ENCODE measurements at places on chromosomes 5 and 9. TPM values are rescaled to one million over a fixed set of nuclear protein-coding genes. Genes with fewer than 3 reads are reported as not detected.

The CBY3 gene
- not detected for total RNA-seq

GRCh38 chr9:93668261-93668871, 92.0 kb downstream of the PHF2 start:
- H3K4me3 ChIP-seq = no peak overlapping the region
- no peaks in the 10 kb centered on the region for H3K27me3 ChIP-seq
- H3K4me1 ChIP-seq = no peaks in the 10 kb centered on the region
- no peak overlapping the region for H3K27ac ChIP-seq
- H3K36me3 ChIP-seq = peaks cover 7% of the 10 kb centered on the region
- DNase-seq = peak; percentile 4

GRCh38 chr5:72366324-72366976, 46.3 kb downstream of the PTCD2 start:
- no peaks in the 10 kb centered on the region for H3K27me3 ChIP-seq
- no peaks in the 10 kb centered on the region for H3K36me3 ChIP-seq
- H3K4me3 ChIP-seq = no peak overlapping the region
- H3K4me1 ChIP-seq = peaks cover 8% of the 10 kb centered on the region
- no peak overlapping the region for H3K27ac ChIP-seq

DNA sequence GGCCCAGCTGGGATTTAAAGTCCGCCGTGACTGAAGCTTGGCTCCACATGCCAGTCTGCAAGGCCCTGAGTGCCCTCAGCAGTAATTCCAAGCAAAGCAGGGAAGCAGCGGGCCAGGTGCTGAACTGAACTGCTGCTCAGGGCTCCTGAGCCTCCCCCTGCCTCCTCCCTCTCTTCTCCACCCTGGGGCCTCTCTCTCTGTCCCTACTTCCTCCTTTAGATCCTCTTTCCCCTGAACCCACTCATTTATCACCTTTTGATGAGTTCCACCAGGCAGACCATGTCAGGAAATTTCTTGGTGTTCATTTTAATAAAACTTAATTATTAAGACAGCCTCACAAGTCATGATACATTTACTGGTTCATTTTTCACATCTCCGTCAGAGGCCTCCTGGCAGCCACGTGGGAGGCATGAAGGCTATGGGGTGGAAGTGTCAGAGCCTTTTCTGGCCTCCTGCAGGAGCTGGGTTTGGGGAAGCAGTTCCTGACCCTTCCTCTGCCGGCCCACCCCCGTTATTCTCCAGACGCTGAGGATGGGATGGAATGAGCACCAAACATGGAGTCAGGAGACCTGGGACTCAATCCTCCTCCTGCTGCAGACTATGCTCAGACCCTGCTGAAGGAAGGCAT, 32.2 kb upstream of the KCNIP1 start:
- H3K27me3 ChIP-seq = no peaks in the 10 kb centered on the region
- no peak overlapping the region for H3K4me3 ChIP-seq
- no peak for DNase-seq

GRCh38 chr9:113574441-113575262, 111.1 kb downstream of the RGS3 start:
- no peak overlapping the region for H3K4me3 ChIP-seq
- no peak for DNase-seq
- H3K36me3 ChIP-seq = no peaks in the 10 kb centered on the region
- peaks cover 18% of the 10 kb centered on the region for H3K4me1 ChIP-seq

DNA sequence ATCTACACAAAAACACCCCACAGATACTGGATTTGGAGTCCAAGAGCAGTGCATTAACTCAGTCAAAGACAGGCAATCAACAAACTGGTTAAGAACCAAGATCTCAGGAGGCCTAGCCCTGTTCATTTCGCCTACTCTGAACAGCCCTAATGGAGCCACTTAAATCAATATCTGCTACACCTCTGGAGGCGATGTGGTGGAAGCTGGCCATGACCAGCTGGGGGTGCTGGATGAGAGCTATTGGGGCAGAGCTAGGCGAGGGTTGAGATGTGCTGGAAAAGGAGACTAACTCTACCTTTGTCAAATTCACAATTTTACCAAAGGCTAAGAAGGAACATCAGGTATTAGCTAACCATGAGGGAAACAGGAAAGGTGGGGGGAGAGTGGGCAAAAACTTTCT, 23.3 kb upstream of the ARSB start:
- no peaks in the 10 kb centered on the region for H3K4me1 ChIP-seq
- DNase-seq = no peak
- H3K27me3 ChIP-seq = no peaks in the 10 kb centered on the region
- H3K36me3 ChIP-seq = no peaks in the 10 kb centered on the region
- H3K4me3 ChIP-seq = no peak overlapping the region
- H3K27ac ChIP-seq = no peak overlapping the region

Measured in transverse colon (tissue), 4 donors.